ENCODE measurements at places on chromosomes 6 and 20.

DNA sequence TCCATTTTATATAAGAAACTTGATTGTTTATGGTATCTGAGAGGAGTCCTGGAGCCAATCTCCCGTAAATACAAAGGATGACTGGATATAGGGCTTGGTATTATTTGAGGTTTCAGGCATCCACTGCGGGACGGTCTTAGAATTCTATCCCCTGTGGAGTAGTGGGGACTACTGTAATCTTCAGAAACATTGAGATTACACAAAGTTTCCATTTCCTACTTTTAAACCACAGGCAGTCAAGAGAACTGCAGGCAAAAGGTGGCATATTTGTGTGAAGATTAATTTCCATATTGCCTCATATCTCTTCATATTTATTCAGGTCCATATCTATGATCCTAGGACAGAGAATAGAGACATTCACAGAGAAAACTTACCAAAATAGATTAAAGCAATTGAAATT lies 586.2 kb downstream of the PHF3 start:
- DNase-seq = no peak

DNA sequence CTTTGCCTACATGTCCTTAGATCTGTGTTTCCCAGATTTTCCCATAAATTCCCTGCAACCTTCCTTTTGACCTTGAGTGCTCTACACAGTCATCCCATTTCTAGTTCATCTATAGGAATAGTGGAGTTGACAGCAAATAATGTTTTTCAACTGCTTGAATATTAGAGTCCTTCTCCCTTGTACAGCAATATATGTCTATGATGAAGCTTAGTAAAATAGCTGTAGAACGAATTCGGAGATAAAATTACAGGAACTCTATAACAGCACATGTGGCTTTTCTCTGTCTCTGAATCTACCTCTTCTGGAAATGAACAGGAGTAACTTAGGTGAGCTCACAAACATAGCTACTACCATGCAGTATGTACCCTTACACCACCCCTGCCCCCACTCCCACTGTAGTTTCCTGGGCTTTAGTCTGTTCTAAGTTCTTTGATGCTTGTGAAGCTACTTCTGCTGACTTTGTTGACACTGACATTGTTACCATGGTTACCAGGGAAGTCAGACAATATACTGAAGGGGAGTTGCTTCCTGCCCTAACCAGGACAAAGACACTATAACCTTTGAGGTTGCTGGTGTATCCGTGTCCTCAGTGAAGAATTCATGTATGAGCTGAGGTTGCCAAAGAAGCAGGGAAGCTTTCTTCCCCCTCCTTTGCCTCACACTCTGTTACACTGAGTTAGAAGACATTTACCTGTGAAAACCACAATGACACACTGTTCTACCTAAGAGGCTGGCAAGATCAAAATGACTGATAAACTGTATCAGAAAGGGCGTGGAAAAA lies 35.8 kb upstream of the SHLD1 start:
- no peak for DNase-seq

DNA sequence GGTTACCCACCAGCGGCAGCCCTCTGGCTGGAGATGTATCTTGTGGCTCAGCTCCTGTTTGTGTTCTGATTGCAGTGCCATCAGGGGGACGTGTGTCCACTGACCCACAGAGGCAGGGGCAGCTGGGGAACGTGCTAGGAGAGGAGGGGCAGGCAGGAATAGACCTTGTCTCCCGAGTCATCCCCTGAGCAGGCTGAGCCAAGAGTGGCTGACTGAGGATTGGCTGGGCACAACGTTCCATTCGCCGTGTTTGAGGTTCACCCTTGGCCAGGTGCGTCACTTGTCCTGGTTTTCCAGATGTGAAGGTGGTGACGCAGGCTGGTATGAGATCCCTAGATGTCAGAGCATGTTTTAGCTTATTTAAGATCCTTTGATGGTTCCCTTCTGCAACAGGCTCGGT lies 57.7 kb downstream of the ADNP start:
- DNase-seq = no peak

DNA sequence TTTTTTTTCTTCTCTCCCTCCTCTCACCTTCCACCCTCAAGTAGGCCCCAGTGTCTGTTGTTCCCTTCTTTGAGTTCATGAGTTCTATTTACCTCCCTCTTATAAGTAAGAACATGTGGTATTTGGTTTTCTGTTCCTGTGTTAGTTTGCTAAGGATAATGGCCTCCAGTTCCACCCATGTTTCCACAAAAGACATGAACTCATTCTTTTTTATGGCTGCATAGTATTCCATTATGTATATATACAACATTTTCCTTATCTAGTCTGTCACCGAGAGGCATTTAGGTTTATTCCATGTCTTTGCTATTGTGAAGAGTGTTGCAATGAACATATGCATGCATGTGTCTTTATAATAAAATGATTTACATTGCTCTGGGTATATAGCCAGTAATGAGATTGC lies 147.9 kb downstream of the PDE7B start:
- DNase-seq = no peak

DNA sequence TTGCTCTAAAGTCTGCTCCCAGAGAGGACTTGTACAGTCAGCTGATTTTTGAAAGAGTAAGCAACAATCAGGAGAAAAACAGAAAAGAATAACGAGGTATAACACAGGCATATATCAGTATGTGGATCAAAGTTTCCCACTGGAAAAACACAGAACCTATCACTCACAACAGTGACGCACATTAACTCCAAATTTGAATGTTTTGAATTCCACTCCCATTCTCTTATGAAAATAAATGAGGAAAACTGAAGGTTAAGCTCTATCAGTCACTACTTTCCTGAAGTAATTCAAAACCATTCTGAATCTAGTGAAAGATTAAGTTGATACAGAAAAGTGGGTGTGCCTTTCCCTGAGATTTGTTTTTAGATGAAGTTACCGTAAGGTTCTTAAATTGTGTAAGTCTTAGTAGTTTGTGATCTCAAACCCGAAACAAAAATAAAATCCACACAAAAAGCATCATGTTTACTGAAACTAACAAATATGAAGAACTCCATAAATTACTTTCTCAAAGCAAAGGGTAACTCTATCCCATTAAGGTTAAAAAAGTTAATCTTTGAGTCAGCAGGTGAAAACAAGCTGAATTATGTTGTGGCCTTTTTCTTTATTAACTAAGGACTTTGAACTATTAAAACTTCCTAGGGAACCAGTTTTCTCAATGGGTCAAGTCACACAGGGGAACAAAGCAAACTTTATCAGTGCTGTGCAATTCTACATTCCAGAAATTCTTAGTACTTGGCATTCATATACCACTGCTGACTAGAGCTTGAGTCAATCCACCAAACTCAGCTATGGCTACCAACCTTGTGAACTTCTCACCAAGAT lies 115.7 kb downstream of the OGFRL1 start:
- peak; percentile 72 for DNase-seq

- peak; percentile 33 for DNase-seq
Measured at GRCh38 chr6:157763129-157763903, 59.7 kb upstream of the SNX9 start.

DNA sequence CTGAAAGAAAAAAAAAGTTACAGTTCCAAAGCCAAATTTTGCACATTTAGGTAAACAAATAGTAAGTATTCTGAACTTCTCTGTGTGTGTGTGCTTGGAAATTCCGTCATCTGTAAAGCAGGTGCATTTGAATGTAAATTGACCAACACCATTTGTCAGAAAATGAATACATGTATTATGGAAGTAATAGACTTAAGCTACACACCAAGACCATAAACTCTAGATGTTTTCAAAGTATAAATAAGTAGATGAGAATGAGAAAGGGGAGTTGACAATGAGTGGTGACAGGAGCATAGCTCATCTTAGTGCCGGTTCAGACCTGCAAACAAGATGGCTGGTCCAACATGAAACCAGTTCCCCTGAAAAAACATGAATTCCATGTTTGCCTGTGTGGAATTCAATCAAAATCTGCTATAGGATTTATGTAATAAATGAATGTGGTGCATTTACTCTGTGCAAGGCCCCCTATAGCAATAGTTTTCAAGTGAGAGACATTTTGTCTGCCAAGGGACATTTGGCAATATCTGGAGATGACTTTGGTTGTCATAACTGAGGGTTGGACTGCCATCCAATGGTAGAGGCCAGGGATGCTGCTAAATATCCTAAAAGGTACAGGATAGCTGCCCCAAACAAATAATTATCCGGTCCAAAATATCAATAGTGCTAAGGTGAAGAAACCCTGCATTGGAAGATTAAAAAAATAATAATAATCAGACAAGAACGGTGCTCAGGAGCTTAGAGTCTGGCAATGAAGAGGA lies 11.0 kb upstream of the FILIP1 start:
- DNase-seq = no peak

DNA sequence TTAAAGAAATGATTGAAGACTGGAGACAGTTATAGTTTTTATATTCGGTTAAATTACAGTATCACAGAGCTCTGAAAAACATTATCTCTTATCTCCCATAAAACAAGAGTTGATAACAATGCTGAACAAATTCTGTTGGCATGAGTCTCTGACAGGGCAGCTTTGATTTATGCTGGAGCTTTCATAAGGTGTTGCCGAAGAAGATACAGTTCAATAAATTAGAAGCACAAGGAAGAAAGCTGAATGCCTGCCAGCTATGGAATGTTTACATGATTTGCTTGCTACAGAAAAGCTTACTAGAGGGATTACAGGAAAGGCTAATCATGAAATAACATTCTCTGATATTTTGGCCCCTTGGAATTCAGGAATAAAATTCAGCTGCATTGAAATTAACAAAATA lies 431.9 kb upstream of the GJE1 start:
- DNase-seq = no peak

DNA sequence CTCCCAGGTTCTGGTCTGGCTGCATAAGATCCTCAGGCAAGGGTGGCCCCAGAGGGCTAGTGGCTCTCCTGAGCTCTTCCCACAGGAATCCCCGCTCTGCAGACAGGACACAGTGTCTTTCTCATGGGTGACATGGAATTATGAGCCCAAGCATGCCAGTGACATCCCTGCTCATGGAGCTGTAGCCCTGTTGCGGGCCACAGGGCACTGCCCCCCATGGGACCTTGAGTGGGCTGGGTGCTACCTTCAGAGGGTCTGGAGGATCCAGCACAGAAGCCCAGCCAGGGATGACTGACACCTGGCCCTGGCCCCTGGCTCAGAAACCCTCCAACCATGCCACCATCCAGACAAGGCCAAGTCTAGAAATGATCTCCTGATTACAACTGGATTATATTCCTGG lies 657.5 kb upstream of the DEFB115 start:
- no peak for DNase-seq

- DNase-seq = peak; percentile 87
Measured at GRCh38 chr6:142013287-142013686, 119.4 kb upstream of the GJE1 start.

GRCh38 chr6:142279350-142280180 lies 22.2 kb upstream of the ADGRG6 start:
- DNase-seq = no peak

- no peak for DNase-seq
Measured at GRCh38 chr6:115882174-115882573, 178.5 kb downstream of the FRK start.

DNA sequence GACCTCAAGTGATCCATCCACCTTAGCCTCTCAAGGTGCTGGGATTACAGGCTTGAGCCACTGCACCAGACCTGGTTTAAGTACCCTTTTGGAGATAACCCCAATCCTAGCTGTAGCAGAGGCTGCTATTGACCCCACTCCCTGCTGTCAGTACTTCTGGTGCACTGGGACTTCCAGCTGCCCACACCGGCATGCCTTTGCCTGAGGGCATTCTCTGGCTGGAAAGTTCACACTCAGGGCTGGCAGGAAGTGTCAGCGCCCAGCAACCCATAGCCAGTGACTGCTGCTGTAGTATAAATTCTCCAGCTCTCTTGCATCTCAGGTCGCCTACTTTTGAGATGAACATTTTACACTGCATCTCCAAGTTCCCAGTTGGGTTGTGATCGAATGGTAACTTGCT lies 75.3 kb downstream of the UTRN start:
- DNase-seq = no peak

GRCh38 chr6:135817035-135817434 lies 34.5 kb upstream of the PDE7B start:
- DNase-seq = no peak

- no peak for DNase-seq
Measured at GRCh38 chr6:118528129-118528528, 20.0 kb upstream of the PLN start.

- no peak for DNase-seq
Measured at GRCh38 chr20:47541355-47541922, 39.8 kb downstream of the NCOA3 start.

DNA sequence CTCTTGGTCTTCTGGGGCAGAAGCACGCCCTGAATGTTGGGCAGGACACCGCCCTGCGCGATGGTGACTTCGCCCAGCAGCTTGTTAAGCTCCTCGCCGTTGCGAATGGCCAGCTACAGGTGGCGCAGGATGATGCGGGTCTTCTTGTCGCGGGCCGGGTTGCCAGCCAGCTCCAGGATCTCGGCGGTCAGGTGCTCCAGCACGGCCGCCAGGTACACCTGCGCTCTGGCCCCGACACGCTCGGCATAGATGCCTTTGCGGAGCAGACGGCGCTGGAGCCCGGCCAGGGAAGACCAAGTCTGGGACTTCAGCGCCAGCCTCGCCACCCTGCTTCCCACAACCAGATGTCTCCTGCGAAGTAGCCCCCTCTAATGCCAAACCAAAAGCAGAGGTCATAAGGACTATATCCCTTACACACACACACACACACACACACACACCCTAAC lies 8.0 kb upstream of the SLC17A3 start:
- no peak for DNase-seq

DNA sequence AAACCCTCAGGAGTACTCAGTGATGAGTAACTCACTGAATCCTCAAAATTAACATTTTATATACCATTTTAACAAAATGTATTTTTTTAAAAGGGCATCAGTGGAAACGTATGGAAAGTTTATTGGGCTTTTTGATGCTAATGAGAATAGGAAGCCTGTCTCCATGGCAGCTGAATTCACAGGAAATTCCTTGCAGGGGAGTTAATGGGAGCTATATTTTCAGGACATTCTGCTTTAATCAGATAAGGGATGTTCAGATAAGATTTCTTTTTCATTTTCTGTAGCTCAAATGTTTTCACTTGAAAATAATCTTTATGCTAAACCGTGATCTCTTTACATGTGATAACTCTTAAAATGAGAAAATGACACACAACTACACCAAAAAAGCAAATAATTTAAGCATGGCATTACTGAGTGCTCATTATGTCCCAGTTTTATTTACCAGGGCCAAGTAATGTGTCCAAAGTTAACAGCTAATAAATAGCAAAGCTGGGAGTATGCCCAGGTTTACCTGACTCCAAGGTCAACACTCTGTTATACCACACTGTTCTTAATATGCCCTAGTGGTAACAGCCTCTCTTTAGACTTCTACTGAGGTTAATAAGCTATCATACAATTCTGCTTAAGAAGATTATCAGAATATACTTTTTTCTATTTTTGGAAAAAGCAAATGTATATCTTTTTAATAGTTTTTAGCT lies 348.1 kb downstream of the GRIK2 start:
- no peak for DNase-seq
